ENCODE measurements at places on chromosomes 3 and 15. TPM values are rescaled to one million over a fixed set of nuclear protein-coding genes. Genes with fewer than 3 reads are reported as not detected.

The CCDC9B gene
- polyA plus RNA-seq: 72.3 TPM

The OIP5 gene
- polyA plus RNA-seq: 0.30 TPM

The MST1R gene
- 12.4 TPM for polyA plus RNA-seq

The NMNAT3 gene
- 10.6 TPM for polyA plus RNA-seq

The TMEM207 gene
- not detected for polyA plus RNA-seq

The SRGAP3 gene
- polyA plus RNA-seq: 1.9 TPM

The TTC21A gene
- 31.3 TPM for polyA plus RNA-seq

GRCh38 chr3:187369089-187369447 lies 883 bp downstream of the RTP4 start:
- DNase-seq: no peak

DNA sequence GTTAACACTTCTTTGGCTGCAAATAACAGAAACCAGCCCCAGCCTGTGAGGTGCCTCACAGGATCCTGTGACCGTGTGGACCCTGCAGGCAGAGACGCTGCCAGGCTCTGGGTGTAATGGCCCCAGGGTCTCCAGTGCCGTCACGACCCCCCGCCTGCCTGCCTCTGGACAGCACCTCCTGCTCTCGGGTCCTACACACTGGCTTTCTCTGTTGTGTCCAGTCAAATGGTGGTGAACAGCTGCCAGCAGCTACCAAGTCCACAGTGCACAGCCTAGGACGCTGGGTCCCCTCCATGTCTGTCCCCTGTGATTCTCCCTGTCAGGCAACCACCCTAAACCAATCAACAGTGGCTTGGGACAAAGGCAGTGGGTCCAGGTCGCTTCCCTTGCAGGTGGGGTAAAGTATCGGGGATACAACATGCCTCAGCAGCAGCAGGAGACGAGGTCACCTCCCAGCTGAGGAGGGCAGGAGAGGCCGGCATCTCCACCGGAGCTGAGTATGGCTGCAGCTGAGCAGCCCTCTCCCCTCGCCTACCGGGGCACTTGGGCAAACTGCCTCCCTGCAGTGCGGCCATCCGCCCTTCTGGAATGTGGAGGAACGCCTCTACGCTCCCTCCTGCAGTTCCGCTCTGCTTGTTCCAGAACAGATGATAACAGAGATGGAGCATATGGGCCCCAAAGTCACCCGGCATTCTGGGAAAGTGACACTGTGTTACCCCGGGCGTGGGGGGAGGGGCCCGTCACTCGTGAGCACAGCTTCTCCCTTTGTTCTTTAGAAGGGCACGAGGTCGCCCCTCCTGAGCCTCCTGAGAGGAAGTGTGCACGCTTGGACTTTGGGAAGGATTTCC lies 21.1 kb upstream of the SKOR1 start:
- DNase-seq: no peak

- DNase-seq: no peak
These were observed 117.2 kb upstream of the MEIS2 start for GRCh38 chr15:37217567-37217966.

GRCh38 chr15:74808840-74809229 lies 3.8 kb upstream of the LMAN1L start:
- no peak for DNase-seq

DNA sequence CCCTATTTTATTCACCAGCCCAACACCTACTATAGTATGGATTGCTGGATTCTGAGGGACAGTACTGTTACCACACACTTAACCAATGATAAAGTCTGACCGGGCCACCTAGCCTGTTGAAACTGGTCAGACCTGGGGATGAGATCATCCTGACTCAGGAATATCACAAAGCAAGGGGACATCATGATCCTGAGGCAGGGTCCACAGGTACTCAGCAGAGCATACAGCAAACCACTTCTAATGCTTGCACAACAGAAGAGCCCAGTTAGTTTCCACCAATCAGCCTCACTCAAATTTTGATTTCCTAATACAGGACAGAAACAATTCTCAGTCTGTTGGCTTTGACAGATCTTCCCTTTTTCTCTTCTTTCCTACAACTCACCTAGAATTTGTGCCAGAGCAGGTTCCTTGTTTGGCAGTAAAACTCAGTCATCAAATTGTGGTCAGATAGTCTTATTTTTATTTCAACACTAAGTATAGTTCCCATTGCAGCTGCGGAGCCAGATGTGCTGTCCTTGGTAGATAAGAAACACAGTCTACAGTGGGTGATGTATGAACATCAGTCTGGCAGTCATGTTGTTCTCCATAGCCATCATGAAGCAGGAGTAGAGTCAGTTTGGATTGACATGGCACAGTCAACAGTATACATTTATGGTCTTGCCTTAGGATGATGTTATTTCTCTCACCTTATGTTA lies 90.1 kb upstream of the PRR23C start:
- no peak for DNase-seq

GRCh38 chr3:116821371-116821770 lies 111.8 kb downstream of the TUSC7 start:
- DNase-seq: no peak

DNA sequence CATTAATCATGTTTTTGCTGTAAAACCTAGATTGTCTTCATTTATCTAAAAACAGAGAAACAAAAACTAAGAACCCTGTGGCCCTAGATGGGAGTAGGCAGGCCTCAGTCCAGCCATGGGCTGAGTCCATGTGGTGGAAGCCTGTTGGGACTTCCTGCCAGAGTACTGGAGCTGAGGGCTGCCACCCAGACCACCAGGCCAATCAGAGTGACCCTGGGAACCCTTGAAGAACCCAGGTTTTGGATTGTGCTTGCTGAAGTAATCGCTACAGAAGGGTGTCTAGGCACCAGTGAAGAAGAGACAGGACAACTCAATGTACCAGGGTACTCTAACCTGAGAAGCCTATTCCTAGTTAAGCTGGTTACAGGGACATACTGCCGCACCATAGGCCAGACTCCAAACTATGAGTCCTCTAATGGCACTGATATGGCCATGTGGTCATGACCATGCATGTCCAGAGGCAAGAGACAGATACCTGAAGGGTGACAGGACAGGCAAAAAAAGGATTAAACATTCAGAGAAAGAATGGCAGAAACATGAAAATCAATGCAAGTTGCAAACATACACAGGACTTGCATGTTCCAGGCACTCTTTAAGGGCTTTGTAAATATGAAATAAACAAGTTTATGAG lies 12.9 kb downstream of the CSRNP1 start:
- no peak for DNase-seq

GRCh38 chr15:73005446-73005845 lies 46.8 kb upstream of the NEO1 start:
- DNase-seq: no peak

DNA sequence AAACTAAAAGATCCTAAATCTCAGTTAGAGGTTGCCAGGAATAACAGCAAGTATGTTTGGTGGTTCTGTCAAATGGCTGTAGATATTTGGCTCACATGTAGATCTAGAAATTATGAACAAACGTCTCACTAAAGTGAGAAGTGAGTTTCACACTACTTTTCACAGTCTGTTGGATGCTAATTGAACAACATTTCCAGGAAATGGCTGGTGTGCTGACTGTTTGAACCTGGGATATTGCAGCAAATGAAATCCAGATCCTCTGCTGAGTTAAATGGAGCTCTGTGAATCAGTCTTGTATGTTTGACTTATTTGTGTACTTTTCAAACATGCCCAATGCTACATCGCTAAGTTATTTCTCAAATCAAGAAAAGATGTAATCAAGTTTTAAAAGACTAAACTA lies 21.3 kb upstream of the RSL24D1 start:
- DNase-seq: no peak

Data from pancreas (tissue), 10 donors.